Cardiac muscle cell (in vitro differentiated cells and primary cell): ENCODE measurements at places on chromosomes 3 and 15. TPM values are rescaled to one million over a fixed set of nuclear protein-coding genes. Genes with fewer than 3 reads are reported as not detected.

Gene PRSS50
- total RNA-seq = 3.2 and 4.1 TPM in 2 replicates

Gene ANKUB1
- not detected in 2 replicates for total RNA-seq

Gene SLC9A9
- total RNA-seq = 1.1 and 1.5 TPM in 2 replicates

Gene CD200
- total RNA-seq = 5.4 and 6.9 TPM in 2 replicates

Gene PLCH1
- 6.2 and 7.8 TPM in 2 replicates for total RNA-seq

Gene LMAN1L
- total RNA-seq = not detected in 2 replicates

DNA sequence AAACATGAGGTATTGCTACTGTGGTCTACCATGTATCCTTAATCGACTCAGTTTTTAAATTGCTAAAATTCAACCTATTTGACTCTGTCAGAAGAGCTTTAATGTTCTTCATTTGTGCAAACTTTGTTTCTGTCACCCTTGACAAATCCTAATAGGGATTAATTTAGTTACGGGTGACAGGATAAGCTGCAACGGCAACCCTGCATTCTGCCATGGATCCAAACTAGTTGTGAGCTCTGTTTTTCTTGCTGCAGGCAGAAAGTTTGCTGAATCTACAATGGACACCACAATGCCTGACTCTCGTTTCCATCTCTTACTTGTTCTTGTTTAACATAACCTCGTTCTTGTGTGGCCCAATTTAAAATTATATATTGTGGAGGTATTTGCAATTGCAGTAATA, 352.3 kb downstream of the ROBO2 start:
- no peak for DNase-seq

GRCh38 chr15:78127882-78128281, 3.4 kb downstream of the CIB2 start:
- no peak for DNase-seq

GRCh38 chr3:159773706-159774105, 214.9 kb upstream of the IL12A start:
- DNase-seq = no peak

GRCh38 chr3:174854987-174855386, 4.1 kb upstream of the NAALADL2 start:
- DNase-seq = no peak

- no peak for DNase-seq
Measured at GRCh38 chr15:40245666-40246450, 7.0 kb downstream of the PAK6 start.

DNA sequence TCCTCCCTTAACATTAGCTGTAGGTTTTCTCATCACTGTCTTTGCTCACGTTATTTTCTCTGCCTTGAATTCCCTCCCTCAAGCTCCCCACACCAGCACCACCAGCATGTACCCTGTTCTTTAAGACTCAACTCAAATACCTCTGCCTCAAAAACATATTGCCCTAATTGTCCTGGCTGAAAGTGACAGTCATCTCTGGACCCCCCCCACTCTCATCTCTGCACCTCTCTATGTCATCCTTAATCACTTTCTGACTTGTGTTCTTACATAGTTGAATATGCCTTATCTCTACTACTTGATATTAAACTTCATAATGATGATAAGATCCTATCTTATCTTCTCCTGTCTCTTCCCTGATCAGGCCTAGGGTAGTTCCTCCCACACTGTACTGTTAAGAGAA, 345.2 kb upstream of the TPRG1 start:
- no peak for DNase-seq

- no peak for DNase-seq
Measured at GRCh38 chr3:132545471-132545870, 51.6 kb upstream of the ACKR4 start.

GRCh38 chr3:138184994-138185393, 2.1 kb upstream of the ARMC8 start:
- peak; percentile 28 for DNase-seq

DNA sequence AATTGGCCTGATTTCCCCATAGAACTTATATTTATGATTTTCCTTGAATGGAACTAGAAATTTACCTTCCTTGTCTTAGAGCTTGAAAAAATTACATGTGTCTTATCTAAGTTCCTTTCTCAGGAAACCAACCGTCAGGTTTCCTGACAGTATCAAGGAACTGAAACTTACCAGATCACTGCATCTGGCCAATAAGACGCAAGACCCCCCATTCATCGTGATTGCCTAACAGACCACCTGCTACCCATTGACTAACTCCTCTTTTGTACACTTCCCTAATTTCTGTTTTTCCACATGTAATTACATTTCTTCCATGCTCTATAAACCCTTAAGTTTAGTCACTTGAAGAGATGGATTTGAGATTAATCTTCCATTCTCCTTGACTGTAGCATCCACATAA, 517.2 kb upstream of the CBLB start:
- no peak for DNase-seq

- DNase-seq = no peak
Measured at GRCh38 chr3:171718493-171719185, 91.6 kb downstream of the PLD1 start.

- no peak for DNase-seq
Measured at GRCh38 chr3:42515391-42515916, 13.0 kb downstream of the VIPR1 start.
